ENCODE measurements at places on chromosomes 12 and 14.

- DNase-seq = no peak
These were observed 126.9 kb upstream of the PRICKLE1 start for GRCh38 chr12:42716491-42716891.

GRCh38 chr12:124550123-124551089 is 17.0 kb downstream of the NCOR2 start:
- DNase-seq = no peak

DNA sequence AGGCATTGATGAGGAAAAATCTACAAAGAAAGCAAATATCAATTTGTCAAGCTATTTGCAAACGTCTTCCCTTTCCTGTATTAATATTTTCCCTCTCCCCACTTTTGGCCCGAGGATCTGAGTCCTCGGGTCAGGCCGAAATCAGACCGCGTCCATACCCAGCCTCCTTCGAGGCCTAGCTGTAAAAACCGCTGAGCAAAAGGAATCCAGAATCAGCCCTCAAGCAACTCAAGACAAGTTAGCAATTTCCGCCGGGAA is 353 bp upstream of the MAPK1IP1L start:
- DNase-seq = no peak

DNA sequence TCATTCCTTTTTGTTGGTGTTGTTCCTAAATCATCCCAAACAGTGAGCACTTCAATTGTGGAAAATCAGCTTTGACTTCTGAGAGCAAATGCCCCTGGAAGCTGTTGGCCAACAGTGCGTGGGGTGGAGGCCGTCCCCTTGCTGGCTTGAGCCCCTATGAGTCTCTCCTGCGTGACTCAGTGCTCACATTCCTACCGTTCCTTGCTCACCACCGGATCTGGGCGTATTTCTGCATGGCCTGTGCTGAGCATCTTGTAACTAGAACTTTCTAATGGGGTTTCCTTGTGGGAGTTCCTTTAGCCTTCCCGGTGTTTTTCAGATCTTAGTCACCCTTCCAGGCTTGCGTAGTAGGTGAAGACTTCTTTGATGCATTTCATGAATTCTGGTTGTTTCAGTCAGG is 14.7 kb downstream of the SERPINA1 start:
- DNase-seq = no peak

GRCh38 chr12:8069582-8069981 is 3.4 kb upstream of the C3AR1 start:
- no peak for DNase-seq

GRCh38 chr12:64186789-64187188 is 35.3 kb downstream of the KICS2 start:
- no peak for DNase-seq

- DNase-seq = no peak
These were observed 592.4 kb downstream of the AACS start for GRCh38 chr12:125657681-125658080.

DNA sequence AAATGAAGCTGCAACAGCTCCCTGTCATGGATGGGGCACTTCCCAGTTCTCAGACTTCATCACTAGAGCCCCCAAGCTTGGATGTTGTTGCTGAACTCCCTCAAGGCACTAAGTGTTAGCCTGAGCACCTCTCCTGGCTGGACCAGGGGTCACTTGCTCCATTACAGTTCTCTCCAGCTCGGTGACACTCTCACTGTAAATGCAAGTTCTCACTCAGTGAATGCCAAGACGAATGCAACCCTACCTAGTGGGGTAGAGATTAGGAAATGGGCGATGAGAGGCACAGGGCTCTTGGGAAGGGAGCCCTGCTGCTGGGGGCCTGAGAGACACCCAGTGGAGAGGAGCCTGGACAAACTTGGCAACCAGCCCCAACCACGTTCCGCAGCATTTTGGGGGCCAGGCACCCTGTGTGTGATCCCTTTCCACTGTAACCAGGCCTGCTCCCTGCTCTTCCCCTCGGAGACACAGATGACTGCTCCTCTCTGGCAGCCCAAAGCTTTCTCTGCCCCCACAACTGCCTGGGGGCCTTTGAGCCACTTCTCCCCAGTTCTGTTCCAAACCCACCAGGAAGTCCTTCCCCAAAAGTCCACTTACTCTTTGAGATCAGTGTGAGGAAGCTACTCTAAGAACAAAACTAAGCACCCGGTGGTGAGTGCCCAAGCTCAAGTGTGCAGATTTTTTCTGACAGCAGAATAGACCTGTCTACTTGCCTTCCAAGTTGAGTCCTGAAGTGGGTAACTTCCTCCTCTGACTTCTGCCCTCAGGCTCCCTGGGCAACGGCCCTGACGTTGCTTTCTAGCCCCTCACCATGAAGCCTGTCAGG is 8.0 kb upstream of the SELPLG start:
- DNase-seq = no peak

DNA sequence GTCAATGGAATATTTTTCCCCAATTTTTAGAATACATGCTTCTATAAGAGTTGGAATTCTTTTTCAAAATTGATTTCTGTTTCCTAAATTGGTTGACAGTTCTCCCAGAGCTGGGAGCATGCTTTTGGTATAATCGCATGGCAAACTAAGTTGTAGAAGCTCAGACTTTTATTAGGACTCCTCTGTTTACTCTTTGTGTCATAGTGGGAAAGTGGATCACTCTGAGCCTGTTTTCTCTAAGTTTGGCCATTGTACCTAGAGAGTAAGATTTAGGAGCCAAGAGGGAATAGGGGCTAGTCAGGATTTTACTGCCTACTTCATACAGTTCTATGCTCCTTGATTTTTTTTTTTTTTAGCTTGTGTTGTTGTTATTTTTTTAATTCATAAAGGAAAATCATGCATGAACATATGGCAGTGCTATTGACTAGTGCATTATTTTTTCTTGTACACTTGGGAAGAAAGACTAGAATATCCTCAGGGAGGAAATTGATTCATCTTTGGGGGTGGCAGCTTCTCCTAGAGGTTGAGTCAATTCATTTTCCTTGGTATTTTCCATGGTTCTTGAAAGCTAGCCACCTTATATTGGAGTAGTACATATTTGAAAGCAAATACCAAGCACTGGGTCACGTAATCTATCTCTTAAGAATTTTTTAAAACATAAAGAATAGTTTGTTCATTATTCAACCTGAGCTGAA is 77.7 kb upstream of the TRAF3 start:
- DNase-seq = no peak

GRCh38 chr14:24903337-24903736 is 146.6 kb downstream of the STXBP6 start:
- DNase-seq = no peak

GRCh38 chr12:106276032-106276740 is 26.3 kb upstream of the TCP11L2 start:
- DNase-seq = no peak

GRCh38 chr12:29537298-29537697 is 39.8 kb upstream of the OVCH1 start:
- DNase-seq = no peak

DNA sequence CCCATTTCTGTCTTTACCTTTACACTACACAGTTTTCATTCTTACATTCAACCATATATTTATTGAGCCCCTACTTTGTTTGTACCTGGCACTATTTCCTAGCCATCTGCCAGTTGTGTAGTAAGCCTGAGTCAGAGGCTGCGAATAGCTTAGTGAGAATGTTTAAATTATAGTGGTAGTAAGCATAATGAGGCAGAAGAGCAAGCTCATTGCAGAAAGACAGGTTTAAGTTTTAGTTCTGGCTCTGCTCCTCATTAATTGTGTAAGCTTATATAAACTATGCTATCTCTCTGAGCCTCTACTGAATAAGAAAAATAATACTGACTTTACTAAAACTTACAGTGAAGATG is 123.5 kb downstream of the NAV3 start:
- no peak for DNase-seq

DNA sequence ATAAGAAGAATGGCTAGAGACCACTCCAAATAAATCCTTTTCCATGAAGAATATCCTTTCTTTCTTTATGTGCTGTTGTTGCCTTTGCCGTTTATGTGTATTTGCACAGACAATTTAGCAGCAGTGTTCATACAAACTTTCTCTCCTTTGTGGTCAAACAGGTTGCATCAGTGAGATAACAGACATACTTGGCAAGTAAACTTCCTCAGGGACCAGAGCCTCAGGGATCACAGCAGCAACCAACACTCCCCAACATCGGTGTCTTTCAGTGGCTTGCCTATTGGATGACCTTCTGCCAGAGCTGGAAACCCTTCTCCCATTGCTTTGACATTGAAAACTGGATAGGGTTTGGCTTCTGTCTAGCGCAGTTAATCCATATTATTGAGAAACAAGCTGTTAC is 252.2 kb downstream of the BTG1 start:
- no peak for DNase-seq

GRCh38 chr12:129520739-129521138 is 383.1 kb downstream of the TMEM132D start:
- DNase-seq = no peak

GRCh38 chr14:68785534-68786490 is 7.1 kb downstream of the ZFP36L1 start:
- no peak for DNase-seq

- DNase-seq = no peak
These were observed 452.4 kb upstream of the NOVA1 start for GRCh38 chr14:27050208-27050607.

GRCh38 chr12:82966001-82966559 is 279.4 kb downstream of the TMTC2 start:
- no peak for DNase-seq

DNA sequence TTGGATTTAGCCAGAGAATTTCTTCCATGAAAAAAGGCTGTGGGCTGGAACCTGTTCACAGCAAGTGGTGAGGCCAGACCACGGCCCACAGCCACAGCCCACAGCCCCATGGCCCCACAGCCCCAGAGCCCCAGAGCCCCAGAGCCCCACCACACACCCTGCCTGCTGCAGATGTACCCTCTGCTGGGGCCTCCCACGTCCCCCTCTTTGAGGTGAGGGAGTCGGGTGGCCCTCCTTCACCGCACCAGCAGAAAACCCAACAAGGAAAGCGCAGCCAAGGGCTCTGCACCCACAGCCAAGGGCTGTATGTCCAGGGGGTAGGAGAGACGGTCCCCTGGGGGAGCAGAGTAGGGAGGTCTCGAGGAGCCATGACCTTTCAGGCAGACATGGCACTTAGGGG is 327.5 kb upstream of the DIO3 start:
- no peak for DNase-seq

DNA sequence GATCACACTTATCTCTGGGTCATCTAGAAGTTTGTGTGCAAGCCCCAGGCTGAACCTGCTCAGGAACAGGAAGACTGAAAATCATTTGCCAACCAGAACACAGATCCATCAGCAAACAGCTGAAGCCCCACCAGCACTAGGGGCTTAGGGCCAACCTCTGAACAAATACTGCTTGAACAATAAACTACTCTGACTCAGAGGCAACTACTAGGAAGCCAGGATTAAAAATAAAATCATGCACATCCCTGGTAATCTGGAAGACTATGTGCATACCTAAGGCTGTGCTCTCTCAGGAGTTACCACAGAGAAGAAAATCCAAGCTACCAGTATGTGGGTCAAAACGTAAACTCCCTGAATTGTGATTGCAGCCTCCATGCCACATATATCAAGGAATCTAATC is 15.9 kb downstream of the GALNT8 start:
- DNase-seq = no peak

GRCh38 chr12:123428591-123428990 is 7.9 kb downstream of the RILPL2 start:
- DNase-seq = no peak

DNA sequence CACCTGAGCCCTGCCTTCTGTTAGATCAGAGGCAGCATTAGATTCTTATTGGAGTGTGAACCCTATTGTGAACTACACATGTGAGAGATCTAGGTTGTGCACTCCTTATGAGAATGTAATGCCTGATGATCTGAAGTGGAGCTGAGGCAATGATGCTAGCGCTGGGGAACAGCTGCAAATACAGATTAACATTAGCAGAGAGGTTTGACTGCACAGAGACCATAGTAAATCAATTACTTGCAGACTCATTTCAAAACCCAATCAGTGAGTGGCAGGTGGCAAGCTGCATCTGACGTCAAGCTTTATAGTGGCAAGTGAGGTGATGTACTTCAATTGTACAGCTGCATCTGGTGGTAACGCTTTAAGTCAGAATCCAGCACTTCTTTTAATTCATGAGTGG is 141.6 kb downstream of the GPHN start:
- peak; percentile 15 for DNase-seq

- DNase-seq = no peak
These were observed 20.4 kb upstream of the COCH start for GRCh38 chr14:30853946-30854345.

DNA sequence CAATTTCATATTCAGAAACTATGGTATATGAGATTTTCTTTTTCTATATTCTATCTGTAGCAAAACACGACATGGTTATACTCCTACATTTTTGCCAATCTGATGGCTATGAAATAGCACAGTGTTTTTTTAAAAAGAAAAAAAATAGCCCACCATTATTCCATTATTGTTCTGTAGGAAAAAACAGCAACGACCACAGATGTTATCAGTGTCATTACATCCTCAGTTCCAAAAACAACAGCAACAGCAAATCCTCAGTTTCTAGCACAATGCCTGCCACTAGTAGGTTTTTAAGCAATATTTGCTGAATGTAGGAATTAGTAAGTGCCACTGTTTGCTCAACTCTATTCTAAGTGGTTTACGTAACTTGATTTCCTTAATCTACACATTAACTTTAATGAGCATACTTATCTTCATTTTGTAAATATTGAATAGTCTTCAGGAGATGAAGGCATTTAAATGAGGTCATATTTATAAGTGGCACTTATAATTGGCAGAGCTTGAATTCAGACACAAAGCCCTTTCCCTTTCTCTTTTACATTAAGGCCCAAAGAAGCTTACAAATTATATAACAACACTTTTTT is 8.3 kb downstream of the RNASE6 start:
- DNase-seq = no peak

DNA sequence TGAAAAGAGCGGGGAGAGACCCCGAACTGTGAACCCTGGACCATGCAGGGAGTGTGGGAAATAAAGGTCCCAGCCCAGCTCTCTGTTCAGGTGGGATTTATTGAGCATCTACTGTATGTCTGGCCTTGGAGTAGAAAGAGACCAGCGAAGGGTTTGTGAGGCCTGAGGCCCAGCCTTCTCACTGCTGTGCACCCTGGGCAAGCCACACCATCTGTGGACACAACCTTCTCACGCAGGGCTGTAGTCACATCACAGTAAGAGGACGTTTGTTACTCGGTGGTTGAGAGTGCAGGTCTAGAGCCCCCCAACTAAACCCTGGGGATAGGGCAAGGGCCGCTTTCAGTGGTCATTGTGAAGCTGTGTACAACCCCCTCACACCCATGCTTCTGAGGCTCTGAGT is 18.2 kb downstream of the FAM222A start:
- DNase-seq = no peak

DNA sequence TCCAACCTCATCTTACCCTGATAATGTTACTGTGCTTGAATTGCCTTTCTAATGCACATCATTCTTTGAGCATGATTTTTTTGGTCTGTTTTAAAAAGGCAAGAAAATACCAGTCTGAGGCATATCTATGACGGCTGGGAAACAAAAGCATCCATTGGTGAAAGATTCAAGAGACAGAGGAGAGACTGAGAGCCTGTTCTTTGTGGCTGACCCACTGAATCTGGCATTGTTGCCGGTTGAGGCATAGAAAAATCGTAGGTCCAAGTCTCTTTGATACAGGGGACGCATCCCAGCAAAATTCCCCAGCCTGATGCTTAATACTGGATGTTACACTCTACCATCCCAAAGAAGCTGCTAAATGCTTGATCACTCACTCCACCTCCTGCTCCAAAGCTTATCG is 2.9 kb upstream of the KLHL42 start:
- no peak for DNase-seq

- DNase-seq = no peak
These were observed 13.5 kb downstream of the KRT85 start for GRCh38 chr12:52353766-52354165.
